Naive thymus-derived CD4-positive, alpha-beta T cell (primary cell): ENCODE measurements at places on chromosomes 5 and 9. TPM values are rescaled to one million over a fixed set of nuclear protein-coding genes. Genes with fewer than 3 reads are reported as not detected.
A peak's percentile ranks its signal among the peaks of the same experiment; 100 is the strongest.

The TTC33 gene
- 16.7 and 17.2 TPM in 2 replicates for total RNA-seq

GRCh38 chr9:75010570-75010969 is 17.5 kb downstream of the CARNMT1 start:
- no peaks in the 10 kb centered on the region for H3K36me3 ChIP-seq
- H3K4me3 ChIP-seq, result no peak overlapping the region
- no peak for DNase-seq
- H3K27me3 ChIP-seq, result no peaks in the 10 kb centered on the region
- peaks cover 9% of the 10 kb centered on the region for H3K4me1 ChIP-seq

DNA sequence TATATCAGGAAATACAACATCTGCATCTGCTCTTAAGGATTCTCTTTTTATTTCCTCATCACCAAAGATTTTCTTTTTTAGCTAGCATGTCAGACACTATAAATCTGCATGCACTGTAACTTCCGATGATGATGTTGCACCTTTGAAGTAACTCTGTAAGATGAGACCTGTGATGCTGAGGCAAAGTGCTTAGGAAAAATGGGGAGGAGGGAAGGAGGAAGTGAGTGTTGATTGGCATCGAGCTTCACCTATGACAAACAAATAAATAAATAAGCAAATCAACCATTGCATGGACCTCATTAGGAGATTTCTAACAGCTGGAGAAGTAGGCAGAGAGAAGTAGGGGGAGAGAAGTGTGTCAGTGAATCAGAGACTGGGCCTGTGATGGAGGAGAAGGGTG is 52.6 kb downstream of the ENC1 start:
- no peaks in the 10 kb centered on the region for H3K36me3 ChIP-seq
- H3K27me3 ChIP-seq, result no peaks in the 10 kb centered on the region
- H3K27ac ChIP-seq, result no peak overlapping the region
- H3K4me1 ChIP-seq, result no peaks in the 10 kb centered on the region

GRCh38 chr9:108640230-108640629 is 215.6 kb downstream of the ACTL7B start:
- no peak overlapping the region for H3K4me3 ChIP-seq
- DNase-seq, result no peak
- H3K27me3 ChIP-seq, result no peaks in the 10 kb centered on the region
- no peak overlapping the region for H3K27ac ChIP-seq

GRCh38 chr5:109936996-109937395 is 247.3 kb downstream of the MAN2A1 start:
- H3K36me3 ChIP-seq, result no peaks in the 10 kb centered on the region
- H3K4me1 ChIP-seq, result no peaks in the 10 kb centered on the region
- H3K4me3 ChIP-seq, result no peak overlapping the region
- DNase-seq, result no peak

DNA sequence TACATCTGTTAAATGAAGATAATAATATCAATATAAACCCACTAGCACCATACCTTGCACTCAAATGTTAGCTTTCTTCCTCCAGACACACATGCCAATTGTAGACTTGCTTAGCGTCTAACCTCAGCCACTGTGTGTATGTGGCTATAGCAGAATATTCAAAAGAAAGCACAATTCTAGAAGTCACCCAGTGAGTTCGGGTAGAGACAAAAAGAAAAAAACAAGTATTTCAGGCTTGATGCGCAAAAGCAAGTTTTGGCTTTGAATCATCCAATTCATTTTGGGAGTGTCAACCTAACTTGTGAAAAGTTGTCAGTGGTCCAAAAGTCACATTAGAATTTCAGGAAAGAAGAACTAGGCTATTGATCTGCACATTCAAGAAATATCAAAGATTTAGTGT is 167.4 kb downstream of the PRELID2 start:
- H3K4me1 ChIP-seq, result no peaks in the 10 kb centered on the region
- H3K27me3 ChIP-seq, result no peaks in the 10 kb centered on the region
- DNase-seq, result no peak
- no peak overlapping the region for H3K27ac ChIP-seq
- H3K4me3 ChIP-seq, result no peak overlapping the region

The CTXN3 gene
- total RNA-seq, result not detected

DNA sequence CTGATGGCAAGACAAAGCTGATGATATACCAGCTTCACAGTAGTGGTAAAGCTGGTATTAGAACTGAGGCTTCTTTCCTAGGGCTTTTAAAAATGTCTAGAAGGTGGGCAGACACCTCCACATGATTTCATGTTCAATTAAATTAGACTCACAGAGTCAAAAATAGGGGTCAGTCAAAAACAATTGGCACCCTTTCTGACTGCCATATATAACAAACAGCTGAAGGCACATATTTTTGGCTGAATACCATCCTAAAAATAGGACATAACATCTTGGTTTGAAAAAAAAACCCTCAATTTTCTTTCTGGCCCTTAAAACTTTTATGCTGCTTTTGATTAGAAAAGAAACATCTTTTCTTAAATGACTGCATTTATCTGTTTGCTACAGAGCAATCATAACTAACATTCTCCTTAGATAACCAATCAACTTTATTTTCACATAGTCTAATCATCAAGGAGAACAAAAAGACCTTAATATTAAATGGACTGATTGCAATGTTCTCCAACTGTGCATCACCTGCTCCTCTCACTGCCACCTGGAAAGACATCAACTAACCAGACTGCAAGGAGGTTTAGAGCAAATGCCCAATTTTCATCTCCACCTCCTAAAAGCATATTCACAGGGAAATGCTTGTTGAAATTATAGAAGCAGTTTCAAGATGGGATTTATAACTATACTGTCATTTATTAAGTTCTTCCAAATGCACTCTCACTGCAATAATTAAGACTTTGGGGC is 3.2 kb downstream of the SGTB start:
- H3K27me3 ChIP-seq, result no peaks in the 10 kb centered on the region
- H3K4me1 ChIP-seq, result peaks cover 38% of the 10 kb centered on the region
- H3K4me3 ChIP-seq, result peak overlapping the region; percentile 75

DNA sequence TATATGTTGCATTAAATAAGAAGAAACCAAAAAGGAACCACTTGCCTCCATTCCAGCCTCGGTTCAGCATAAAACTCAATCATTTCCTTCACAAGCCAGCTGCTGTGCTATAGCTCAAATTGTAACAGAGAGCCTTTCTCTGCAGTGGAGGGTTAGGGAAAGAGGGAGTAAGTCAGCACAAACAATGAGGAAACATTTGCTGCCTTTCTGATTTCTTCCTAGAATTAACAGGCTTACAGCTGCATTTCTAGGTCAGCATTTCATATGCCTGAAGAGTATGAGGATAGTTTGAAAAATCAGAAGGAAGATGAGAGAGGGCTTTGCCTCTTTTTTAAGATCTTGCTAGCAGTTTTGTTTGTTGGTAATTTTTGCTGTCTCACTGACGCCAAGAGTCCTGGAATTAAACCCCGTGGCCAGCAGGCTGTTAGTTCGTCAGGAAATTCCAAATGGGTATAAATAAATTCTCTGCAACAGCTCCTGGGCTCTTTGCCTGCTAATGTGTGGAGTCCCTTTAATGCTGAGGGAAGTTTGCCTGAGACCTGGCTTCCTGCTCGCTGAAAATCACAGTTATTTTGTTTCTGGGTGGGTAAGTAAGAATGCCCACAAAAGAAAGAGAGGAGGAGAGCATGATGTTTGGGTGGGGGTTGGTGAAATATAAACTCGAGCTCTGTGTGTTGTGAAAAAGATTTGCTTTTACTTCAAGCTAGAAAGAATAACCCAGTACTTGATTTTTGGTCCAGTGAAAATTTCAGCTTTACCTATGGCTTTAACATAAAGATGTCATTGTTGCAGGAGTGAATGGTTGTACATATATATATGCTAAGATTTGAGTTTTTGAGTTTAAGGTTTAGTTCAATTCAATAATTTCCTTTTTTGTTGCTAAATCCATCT is 148.1 kb upstream of the DMRT1 start:
- DNase-seq, result no peak
- H3K4me1 ChIP-seq, result no peaks in the 10 kb centered on the region
- H3K4me3 ChIP-seq, result no peak overlapping the region
- no peaks in the 10 kb centered on the region for H3K27me3 ChIP-seq
- no peak overlapping the region for H3K27ac ChIP-seq
